Hypothalamus (tissue), 51 donors: ENCODE measurements at places on chromosomes 4 and X.

GRCh38 chrX:149962859-149963757, 24.8 kb upstream of the EOLA2 start:
- DNase-seq: peak; percentile 6

GRCh38 chr4:54566608-54567007, 91.1 kb upstream of the KIT start:
- DNase-seq: no peak

- DNase-seq: no peak
Observed at GRCh38 chrX:11970578-11971359, 167.5 kb upstream of the FRMPD4 start.

GRCh38 chrX:140250391-140250790, 254.5 kb downstream of the SOX3 start:
- DNase-seq: no peak

DNA sequence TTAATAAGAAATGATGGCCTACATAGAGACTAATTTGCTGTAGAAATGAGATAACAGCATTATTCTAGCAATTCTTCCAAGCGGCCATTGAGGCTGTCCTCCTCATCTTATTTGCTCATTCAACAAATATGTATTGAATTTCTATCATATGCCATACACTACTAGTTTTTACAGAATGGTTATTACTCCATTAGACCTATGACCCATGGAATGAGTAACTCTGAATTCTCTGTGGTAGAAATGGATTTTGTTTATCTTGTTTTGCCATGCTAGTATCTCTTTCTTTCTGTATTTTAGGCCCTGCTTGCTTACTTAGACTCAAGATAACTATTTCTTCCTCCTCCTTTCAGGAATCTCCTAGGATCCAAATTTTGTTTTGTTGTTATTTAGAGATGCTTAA, 103.5 kb downstream of the RPA4 start:
- DNase-seq: no peak

- DNase-seq: no peak
Observed at GRCh38 chr4:75289914-75290582, 224.2 kb downstream of the RCHY1 start.

GRCh38 chr4:163493643-163494359, 689 bp upstream of the TMA16 start:
- DNase-seq: no peak

GRCh38 chr4:13322681-13323101, 161.4 kb downstream of the RAB28 start:
- no peak for DNase-seq
